ENCODE measurements at places on chromosomes 5 and 9. TPM values are rescaled to one million over a fixed set of nuclear protein-coding genes. Genes with fewer than 3 reads are reported as not detected.

The SLC46A2 gene
- total RNA-seq = not detected

The C6 gene
- total RNA-seq = not detected

The THOC3 gene
- total RNA-seq = 87.8 TPM

The SLC6A19 gene
- total RNA-seq = not detected

The TEK gene
- total RNA-seq = not detected

The ZBTB5 gene
- 5.3 TPM for total RNA-seq

The SLC45A2 gene
- total RNA-seq = not detected

The PCAT7 gene
- 2.0 TPM for total RNA-seq

The SH3TC2 gene
- total RNA-seq = 60.3 TPM

The SLC36A3 gene
- total RNA-seq = not detected

The PCA3 gene
- not detected for total RNA-seq

The ADAMTS6 gene
- 1.2 TPM for total RNA-seq

The DMGDH gene
- total RNA-seq = 1.3 TPM

The IRX1 gene
- not detected for total RNA-seq

The PKD2L2 gene
- total RNA-seq = not detected

The PCDHGB3 gene
- total RNA-seq = 1.2 TPM

The F2R gene
- 14.4 TPM for total RNA-seq

The EGFLAM gene
- not detected for total RNA-seq

The CHSY3 gene
- total RNA-seq = 1.1 TPM

The LCN6 gene
- total RNA-seq = not detected

The ARL14EPL gene
- 0.66 TPM for total RNA-seq

The C5orf46 gene
- 0.97 TPM for total RNA-seq

The LCN9 gene
- not detected for total RNA-seq

The NR4A3 gene
- 0.66 TPM for total RNA-seq

The PCDHGA8 gene
- total RNA-seq = 1.1 TPM

The IL5 gene
- not detected for total RNA-seq

The PCDHGC5 gene
- 1.5 TPM for total RNA-seq

The ISCA1 gene
- 12.5 TPM for total RNA-seq

The CTNNAL1 gene
- 23.7 TPM for total RNA-seq

The LHX3 gene
- total RNA-seq = not detected

The RUFY1 gene
- 41.2 TPM for total RNA-seq

The FBXL7 gene
- total RNA-seq = not detected

The CCL28 gene
- 12.2 TPM for total RNA-seq

The LEAP2 gene
- total RNA-seq = 2.8 TPM

The HBEGF gene
- total RNA-seq = 7.2 TPM

The GHR gene
- total RNA-seq = 0.45 TPM

The CANX gene
- 1,434 TPM for total RNA-seq

The BARX1 gene
- total RNA-seq = not detected

The SNCAIP gene
- total RNA-seq = not detected

The LCP2 gene
- not detected for total RNA-seq

The CAMK2A gene
- total RNA-seq = not detected
